ENCODE measurements at places on chromosomes 4 and X.

DNA sequence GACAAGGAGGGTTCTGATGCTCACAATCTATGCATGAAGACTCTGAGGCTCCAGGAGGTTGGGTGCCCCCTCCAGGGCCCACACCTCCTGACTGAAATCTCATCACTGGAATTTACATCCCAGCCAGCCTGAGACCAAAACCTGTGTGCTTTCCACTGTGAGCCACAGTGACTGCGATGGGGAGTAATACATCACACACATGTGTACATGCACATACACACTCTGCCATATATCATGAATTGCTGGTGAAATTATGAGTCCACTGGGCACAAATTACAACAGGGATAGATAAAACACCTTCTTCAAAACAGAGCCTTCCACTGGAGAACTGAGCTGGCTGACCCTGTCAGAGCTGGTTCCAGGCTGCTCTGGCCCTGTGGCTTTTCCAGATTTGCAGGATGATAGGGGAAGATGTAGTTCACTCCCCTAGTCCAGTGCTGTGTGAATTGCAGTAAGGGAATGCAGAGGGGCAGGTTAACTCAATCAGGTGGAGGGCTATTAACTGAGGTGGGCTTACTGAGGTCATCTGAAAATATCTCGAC lies 35.8 kb upstream of the MSX1 start:
- DNase-seq = no peak

- DNase-seq = no peak
These were observed 827.2 kb upstream of the FRG1 start for GRCh38 chr4:189113389-189113888.

DNA sequence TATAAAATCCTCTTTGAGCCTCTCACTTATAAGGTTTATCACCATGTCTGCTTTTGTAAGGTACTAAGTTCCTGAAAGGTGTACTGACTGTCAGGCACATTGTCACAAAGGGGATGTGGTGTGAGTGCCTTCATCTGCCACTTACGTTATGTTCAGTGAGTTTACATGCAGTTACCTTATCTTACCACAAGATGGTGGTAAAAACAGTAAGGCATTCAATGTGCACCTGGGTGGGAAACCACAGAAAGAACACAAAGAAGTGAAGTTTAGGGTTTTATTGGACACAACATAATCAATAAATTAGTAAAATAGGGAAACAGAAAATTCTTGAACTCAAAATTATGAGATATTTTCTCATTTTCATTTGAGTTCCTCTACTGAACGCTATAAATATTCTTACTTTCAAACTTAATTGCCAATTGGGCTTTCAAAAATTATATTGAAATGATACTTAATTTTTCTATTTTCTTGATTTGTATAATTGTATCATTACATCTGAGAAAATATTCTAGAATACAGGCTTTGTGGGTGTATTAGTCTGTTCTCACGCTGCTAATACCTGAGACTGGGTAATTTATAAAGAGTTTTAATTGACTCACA lies 650.8 kb downstream of the PCDH7 start:
- peak; percentile 11 for DNase-seq

GRCh38 chrX:12471061-12471460 lies 320.2 kb upstream of the PRPS2 start:
- no peak for DNase-seq

DNA sequence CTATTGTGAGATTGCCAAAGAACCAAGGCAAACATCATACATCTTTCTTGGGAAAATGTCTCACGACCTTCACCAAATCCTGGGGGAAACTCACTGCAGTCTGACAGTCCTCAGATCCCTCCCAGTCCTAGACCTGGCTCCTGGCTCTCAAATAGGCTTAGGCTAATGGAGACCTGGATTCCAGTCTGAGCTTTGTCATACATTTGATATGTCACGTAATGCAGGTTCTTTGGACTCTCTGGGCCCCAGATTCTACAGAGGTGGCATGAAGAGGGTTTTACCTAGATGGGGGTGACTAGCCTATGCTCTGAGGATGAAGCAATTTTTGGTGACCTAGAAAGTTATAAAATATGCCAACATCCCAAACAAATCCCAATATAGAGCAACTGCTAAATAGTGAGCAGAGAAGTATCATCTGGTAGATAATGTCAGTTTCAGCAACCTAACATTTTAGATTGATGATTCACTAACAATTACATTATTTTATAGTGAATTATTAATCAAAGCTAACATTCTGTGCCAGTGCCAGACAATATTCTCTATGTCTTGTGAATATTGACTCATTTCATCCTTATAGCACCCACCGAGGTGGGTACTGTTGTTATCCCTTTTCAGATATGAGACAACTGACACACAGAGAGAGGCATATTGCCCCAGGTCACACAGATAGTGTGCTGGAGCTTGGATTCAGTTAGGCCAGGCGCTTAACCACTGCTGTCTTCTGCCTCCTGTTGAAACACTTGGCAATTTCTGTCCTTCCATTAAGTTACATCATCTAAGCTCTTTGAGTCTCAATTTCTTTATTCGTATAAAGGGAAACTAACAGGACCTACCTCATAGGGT lies 195.4 kb upstream of the MAMLD1 start:
- DNase-seq = no peak

- no peak for DNase-seq
These were observed 74.8 kb upstream of the SMARCA5 start for GRCh38 chr4:143438710-143439109.

DNA sequence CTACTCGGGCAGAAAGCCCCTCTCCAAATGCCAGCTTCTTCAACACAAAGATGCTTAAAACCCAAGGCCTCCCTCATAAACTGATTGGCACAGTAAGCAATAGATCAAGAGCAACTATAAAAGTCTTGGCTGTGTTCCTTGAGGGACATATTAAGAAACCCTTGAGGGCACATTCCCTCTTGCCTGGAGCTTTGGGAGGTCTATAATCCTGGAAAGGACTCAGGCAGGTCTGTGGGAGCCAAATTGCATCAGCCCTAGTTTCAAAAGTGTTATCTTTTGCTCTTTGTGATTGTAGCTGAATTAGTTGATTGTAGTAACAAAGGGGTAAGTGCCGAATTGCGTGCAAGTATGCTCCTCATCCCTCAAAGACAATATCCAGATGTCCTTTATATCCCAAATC lies 18.6 kb upstream of the SETD7 start:
- no peak for DNase-seq

DNA sequence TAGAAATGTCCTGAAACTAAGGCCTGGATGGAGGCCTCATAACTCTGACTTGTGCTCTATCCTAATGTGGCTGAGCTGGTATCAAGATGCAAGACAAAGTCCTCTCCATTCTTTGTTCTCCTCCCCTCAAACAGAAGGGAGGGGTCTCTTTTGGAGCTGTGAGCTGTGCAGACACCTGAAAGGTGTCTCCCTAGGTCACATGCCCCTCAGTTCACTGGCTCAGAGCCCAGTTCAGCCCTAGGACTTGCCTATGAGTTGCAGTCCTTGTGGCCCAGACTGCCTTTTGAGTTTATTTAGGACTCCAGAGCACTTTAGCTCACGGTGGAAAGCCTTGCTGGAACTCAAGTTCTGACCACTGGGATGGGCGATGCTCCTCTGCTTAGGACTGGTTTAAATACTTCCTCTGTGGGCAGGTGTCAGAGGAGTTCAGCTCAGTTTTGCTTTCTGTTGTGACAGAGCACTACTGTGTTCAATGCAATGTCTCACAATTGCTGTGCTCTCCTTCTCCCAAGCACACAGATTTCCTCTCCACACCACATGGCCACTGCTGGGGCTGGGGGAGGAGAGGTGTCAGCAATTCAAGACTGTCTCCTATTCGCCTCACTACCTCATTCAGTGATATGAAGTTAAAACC lies 84.8 kb upstream of the ZNF827 start:
- no peak for DNase-seq
